ENCODE measurements at places on chromosomes 6 and 20.

GRCh38 chr6:118770112-118770788 lies 118.9 kb upstream of the CEP85L start:
- DNase-seq = no peak

DNA sequence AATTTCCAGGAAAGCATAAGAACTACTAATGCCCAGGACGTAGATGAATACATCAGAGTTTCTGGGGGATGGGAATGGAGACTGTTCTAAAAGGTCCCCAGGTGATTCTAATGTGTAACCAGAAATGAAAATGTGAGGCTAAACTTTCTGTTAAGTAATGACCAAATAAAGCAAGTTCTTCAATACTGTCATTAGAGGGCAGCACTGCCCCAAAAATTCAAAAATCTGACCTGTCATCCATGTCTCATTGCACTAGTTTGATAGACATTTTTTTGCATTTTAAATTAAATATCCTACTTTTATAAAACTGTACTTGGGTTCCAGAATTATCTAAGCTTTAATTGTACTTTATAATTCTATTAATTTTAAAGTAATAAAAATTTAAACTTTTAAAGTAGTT lies 94.9 kb downstream of the RFX6 start:
- no peak for DNase-seq

DNA sequence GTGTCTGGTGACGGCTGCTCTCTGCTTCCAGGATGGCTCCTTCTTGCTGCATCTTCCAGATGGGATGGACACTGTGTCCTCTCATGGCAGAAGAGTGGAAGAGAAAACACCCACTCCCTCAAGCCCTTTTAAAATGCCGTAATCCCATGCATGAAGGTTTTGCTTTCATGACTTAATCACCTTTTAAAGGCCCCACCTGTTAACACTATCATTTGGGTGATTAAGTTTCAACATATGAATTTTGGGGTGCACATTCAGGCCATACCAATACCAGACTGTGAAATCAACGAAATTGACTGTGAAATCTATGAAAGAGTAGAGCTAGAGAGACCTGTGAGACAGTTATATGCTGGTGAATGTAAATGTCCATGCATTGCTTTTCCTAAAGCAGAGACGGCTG lies 374.3 kb upstream of the CHD6 start:
- DNase-seq = no peak

- DNase-seq = no peak
Measured at GRCh38 chr6:152750694-152751093, at the start of gene VIP. TSS of gene VIP (plus strand) at chr6:152750797. CDS start at chr6:152752178, 1,381 bp downstream.

DNA sequence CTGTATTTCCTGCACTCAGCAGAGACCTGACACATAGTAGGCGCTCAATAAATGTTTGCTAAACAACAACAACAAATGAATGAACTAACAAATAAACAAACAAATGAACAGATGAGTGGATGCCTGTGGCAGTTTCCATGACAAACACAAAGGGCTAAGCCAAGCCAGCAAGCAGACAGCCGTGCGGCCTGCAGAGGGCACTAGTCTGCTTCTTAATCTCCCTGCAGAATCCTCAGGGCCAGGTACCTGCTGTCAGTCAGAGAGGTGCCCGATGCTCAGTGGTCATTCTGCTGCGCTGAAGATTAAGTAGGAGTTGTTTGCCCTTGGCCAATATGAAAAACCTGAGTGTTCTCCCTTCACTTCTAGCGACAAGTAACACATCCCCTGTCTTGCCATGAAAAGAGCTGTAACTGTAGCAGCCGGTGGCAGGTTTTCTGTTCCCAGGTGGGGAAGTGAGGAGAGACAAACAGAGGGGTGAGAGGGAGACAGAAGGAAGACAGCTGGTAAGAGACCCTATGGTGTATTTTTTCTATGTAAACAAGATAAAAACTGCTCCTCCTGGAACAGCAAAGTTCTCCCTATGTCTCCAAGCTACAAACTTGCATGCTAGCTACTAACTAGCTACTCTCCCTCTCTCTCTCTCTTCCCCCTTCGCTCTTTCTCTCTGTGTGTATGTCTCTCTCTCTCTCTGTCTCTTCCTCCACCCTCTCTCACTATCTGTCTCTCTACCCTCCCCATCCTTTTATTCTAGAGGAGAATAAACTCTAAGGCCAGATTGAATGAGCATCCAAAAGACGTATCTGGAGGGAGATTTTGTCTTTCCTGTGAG lies at the start of gene MC3R:
MC3R (plus strand) TSS at position 779 of the 829 bp plus-strand sequence. CDS start 112 bp downstream, outside the sequence.
- peak; percentile 21 for DNase-seq

GRCh38 chr6:146719387-146719786 lies 120.6 kb downstream of the ADGB start:
- no peak for DNase-seq

GRCh38 chr20:44091026-44091425 lies 96.0 kb downstream of the JPH2 start:
- no peak for DNase-seq

DNA sequence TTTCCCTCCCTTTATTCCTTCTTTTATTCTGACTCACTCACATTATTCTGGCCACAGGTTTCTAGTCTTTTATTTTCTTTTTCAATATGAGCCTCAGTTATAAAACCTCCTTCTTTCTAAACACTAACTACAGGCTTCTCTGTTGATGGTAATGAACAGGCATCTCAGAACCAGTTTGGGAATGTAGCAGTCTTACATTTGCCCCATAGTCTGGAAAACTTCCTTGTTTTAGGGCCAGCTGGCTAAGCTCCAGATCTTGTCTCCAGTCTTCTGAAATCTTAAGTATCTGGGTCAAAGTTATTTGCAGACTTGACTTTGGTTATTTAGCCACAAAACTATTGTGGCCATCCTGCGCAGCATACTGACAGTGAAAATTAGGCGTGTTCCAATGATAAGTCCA lies 97.0 kb upstream of the MAN1A1 start:
- DNase-seq = no peak

DNA sequence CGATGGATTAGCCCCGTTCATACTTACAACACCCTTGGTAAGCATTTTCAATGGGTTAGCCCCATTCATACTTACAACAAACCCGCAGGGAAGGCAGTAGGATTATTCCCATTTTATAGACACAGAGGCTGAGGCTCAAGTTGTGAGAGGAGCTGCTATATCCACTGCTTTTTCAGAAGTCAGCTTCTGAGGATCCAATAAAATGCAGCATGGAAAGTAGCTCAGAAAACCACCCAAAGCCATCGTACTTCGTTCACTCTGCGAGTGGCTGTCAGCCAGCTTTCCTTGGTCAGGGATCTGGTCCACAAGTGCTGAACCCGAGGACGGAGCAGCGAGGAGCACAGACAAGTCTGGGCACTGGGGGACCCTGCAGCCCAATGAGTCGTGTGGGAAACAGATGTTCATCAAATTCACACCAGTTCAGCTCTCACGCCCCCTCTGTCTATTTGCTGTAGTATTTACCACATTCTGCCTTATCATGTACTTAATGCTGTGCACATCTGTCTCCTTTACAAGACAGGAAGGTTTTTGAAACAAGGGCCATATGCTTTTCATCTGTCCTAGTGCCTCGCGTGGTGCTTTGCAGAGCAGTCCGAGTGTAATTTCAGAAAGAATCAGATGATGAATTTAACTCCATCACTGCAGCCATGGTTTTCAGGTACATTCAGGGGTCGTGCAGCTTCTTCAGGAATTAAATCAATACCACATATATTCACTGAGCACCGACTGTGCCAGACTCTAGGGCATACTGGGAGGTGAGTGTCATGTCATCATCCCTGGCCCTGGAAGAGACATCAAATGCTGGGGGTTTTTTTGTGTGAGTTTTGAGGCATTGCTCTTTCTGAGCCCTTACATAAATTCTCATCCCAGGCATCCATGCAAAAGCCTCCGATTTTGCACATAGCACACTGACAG lies 256.9 kb downstream of the CDH26 start:
- no peak for DNase-seq

Data from stimulated activated CD4-positive, alpha-beta T cell treated with anti-CD3 and anti-CD28 coated beads, Interleukin-12 subunit alpha, Interleukin-12 subunit beta, amount 100 ng/mL, for 48 hours (primary cell).